ENCODE measurements at places on chromosomes 4 and X.

DNA sequence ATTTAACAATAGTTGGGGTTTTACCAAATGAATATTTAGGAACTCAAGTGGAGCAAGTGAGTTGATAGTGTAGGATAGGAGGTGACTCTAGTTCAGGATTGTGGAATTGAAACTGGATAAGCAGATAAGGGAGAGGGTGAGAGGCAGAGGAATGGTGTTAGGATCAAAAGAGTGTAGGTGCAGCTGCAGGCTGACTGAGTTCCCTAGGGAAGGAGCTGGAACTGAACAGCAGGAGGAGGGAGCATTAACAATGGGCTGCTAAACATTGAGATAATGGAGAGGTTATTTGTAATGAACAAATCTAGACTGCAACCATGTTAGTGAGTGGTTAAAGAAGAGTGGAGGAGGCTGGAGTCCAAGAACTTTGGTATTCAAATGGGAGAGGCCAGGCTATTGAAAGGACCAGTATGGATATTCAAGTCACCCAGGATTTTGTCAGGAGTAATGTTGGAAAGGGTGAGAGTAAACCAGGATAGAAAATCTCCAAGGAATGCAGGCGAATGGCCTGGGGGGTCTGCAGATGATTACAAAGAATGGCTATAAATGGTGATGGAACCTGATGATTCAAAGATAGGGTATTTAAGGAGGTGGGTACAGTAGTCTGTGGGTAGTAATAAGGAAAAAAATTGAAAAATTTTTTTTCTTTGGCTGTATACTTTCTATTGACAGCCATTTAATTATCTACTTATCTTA is 497.1 kb upstream of the TENM3 start:
- DNase-seq = no peak

GRCh38 chr4:10737337-10737736 is 52.8 kb upstream of the CLNK start:
- no peak for DNase-seq

DNA sequence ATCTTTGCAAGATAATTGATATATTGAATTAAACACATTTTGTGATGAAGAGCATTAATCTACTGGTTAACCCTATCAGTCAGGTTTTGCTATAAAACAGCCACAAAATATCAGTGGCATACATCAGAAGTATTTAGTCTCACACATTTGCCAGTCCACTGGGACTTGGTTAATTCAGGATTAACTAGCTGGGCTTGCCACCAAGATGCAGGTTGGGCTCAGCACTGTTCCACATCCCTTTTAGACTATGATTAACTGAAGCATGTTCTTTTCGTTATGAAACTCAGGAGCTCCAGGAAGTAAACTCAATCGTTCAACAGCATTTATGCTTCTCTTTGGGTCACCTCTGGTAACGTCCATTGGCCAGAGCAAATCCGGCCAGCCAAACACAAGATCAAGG is 538.1 kb upstream of the HS3ST1 start:
- DNase-seq = no peak

GRCh38 chr4:40553995-40554394 is 75.7 kb downstream of the RBM47 start:
- DNase-seq = no peak

DNA sequence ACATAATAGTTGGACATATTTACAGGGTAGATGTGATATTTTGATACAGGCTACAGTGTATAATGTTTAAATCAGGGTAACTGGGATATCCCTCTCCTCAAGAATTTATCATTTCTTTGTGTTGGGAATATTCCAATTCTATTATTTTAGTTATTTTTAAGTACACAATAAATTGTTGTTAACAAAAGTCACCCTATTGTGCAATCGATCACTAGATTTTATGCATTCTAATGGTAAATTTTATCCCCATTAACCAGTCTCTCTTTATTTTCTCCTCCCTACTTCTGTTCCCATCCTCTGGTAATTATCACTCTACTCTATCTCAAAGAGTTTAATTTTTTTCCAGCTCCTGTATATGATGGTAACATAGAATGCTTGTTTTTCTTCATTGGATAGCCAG is 1631.9 kb upstream of the PABPC4L start:
- DNase-seq = no peak

GRCh38 chrX:40685362-40685918 is 38.1 kb upstream of the CXorf38 start:
- no peak for DNase-seq

DNA sequence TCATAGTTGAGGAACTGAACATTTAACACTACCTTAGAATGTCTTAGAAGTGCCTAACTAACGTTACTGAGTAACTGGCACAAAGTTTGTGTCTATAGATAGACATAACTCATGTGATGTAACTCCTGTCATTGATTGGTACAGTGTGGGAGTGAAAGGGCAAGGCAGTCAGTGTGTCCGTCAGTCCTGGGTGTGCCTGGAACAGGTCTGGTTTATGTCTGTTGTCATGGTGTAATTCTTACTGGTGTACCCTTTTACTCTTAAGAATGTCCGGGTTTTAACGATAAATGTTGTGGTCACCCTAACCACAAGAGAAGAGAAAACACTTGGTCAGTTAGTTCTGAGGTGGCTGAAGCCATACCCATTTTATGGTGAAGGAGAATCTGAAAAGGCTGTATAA is 93.1 kb upstream of the ESX1 start:
- no peak for DNase-seq

DNA sequence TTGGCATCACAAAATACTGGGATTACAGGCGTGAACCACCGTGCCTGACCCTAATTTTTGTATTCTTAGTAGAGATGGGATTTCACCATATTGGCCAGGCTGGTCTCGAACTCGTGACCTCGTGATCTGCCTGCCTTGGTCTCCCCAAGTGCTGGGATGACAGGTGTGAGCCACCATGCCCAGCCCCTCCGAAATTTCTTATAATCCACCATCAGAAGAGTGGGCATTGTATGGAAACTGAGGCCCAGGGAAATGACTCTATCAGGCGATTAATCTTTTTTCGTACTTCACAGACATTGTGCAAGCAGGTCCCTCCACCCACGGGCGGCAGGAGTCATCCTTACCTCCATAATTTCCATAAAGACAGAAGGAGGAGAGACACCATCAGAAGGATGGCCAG is 16.0 kb downstream of the CRLF2 start:
- DNase-seq = no peak

GRCh38 chr4:92182006-92182735 is 121.6 kb upstream of the GRID2 start:
- DNase-seq = no peak

DNA sequence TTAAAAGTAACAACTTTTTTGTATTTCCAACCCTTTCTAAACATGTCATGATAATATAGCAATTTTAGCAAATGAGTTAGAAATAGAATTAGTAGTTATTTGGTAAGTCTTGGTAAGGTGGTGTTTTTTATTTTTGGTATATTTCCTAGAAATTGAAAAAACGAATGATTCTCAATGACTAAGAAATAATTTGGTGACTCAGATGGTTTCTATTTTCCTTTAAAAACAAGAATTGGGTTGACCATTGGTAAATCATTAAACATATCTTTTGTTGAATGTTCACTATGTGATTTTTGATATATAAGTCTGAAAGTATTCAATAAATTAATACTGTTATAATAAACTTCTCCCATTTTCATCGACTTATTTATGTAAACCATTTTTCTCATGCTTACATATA is 206.2 kb upstream of the BANK1 start:
- DNase-seq = no peak

- no peak for DNase-seq
Observed at GRCh38 chrX:116194649-116195048, 24.1 kb downstream of the AGTR2 start.

DNA sequence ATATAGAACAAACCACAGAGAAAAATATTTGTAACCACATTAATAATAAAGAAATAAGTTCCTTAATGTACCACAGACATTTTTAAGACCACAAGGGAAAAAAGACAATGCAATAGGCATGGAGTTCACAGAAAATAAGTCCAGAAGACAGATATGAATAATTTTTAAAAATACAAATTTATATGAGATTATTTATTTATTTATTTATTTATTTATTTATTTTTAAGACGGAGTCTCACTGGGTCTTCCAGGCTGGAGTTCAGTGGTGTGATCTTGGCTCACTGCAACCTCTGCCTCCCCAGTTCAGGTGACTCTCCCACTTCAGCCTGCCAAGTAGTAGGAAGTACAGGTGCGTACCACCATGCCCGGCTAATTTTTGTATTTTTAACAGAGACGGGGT is 53.7 kb downstream of the THAP9 start:
- no peak for DNase-seq

GRCh38 chr4:123017636-123018395 is 95.4 kb upstream of the NUDT6 start:
- no peak for DNase-seq

GRCh38 chr4:87120411-87121162 is 99.8 kb downstream of the KLHL8 start:
- no peak for DNase-seq

DNA sequence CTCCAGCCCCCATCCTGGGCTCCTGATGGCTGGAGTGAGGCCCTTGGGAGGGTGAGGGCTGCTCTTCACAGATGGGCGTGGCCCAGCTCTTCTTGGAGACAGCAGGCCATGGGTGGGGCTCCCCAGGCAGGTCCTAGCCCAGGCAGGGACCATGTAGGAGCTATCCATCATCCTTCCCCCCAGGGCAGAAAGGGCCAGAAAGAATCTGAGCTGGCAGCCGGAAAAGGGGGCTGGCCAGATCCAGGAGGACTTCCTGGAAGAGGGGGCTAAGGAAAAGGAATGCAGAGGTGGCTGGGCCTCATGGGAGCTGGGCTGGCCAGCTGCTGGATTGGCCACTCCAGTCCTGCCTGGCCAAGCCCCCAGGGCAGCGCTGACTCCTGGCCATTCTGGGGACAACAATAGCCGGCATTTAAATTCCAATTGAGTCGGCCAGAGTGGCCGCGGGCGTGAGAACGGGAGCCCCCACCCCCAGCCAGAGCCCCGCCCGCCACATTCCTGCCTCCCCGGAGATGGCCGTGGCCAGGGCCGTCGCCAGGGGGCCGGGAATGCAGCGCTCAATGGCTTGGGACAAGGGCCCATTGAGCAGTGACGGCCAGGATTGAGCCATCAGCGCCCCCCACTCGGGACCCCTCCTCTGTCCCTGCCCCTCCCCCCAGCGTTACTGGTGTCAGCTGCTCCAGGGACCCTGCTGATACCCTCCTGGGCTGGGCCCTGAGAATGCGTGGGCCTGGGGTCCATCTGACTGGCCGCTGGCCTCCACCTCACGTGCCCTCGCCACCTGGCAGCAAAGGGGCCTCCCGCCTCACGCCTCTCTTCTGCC is 15.1 kb upstream of the FGFR3 start:
- DNase-seq = no peak

DNA sequence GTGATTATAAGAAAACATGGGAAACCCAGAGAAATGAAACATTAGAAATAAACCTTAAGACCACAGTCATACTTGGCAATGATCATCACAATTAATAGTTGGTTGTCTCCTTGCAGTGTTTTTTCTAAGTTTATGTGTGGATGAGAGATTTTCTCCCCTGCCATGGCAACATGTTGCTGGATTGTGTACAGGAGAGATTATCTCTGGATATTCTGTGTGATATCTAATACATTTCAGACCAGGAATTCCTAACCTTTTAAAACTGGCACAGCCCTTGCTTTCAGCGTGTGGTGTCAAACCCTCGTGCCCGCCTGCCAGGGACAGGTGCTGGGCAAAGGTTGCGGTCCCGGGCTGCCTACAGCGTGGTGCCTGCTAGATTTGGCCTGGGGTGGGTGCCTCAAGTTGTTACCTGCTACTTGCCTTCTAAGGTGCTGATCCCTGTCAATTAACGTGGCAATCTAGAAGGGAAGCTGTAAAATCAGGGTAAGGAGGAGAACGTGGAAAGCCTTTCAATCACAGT is 100.5 kb downstream of the TMEM131L start:
- no peak for DNase-seq

DNA sequence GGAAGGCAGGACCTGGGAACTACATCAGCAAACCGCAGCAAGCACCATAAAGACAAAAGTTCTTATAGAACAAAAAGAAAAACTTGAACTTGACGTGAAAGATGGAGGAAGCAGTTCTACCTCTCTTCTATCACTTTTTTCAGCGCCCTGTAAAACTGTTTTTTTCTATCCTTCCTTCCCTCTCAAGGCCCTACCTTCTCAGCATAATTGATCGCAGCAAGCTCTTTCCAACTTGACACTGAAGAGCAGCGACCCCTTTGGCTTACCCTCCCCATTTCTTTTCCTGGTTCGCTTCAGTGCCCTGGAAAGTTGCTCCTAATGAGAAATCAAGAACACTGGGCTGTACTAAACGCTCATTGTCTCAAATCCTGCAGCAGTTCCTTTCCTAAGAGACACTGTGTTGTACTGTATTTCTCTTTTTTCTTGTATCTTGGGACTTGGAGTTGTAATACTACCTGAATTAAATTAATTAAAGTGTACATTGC is 150.6 kb upstream of the SLC4A4 start:
- DNase-seq = no peak

DNA sequence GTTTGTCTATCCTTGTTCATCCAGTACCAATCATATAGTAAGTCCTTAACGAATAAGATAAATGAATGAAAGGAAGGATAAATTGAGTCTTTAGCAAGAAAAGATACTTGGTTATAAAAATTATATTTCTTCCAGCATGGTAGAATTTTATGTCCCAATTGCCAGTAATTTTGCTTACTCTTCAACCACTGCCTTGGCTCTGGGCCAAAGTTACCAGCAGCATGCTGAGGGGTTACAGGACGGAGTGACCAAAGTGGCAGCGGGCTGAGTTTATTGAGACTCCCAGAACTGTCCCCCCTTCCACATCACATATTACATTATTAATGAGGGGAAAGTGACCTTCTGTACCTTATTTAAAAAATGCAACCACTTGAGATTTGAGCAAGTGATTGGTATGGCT is 121.7 kb downstream of the RASGEF1B start:
- no peak for DNase-seq

DNA sequence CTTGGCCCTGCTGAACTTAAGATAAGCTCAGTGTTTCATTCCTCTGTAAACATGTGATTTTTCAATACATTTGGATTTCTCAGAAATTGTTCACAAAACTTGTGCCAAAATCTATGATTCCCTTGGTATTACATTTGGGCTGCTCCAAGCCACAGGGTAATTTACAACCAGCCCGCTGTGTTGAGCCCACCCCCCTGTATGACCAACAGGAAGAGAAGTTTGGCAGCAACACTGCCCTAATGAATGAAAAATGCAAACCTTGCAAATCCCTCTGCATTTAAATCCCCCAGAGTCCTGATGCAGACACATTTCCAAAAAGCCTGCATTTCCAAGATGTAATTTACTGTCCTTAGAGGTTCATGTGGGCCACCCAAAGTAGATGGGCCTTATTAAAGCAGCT is 34.1 kb upstream of the GAB1 start:
- DNase-seq = no peak

GRCh38 chr4:141636082-141636770 is at the start of gene IL15:
Gene IL15 (plus strand): TSS chr4:141636583. CDS start chr4:141719465, 82,882 bp downstream.
- peak; percentile 31 for DNase-seq

DNA sequence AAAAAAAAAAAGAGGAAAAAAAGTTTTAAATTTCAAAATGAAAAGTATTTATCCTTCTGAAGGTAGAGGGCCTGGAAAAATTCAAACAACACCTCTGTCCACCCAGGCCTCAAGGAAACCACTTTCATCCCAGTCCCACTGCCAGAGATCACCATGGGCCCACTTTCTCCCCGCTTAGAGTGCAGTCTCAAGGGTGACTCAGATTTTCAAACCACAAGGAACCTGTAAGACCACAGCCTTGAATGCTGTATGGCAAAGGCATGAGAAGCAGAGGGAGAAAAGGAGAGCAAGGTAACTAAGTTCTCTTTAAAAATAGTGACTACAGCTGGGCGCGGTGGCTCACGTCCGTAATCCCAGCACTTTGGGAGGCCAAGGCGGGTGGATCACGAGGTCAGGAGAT is 87.9 kb upstream of the PACRGL start:
- no peak for DNase-seq
